ENCODE measurements at places on chromosomes 11 and 22.

GRCh38 chr11:86620891-86621521 lies 51.4 kb downstream of the ME3 start:
- no peak for DNase-seq

GRCh38 chr11:130426837-130427341 lies 1.5 kb downstream of the ADAMTS8 start:
- DNase-seq, result no peak

DNA sequence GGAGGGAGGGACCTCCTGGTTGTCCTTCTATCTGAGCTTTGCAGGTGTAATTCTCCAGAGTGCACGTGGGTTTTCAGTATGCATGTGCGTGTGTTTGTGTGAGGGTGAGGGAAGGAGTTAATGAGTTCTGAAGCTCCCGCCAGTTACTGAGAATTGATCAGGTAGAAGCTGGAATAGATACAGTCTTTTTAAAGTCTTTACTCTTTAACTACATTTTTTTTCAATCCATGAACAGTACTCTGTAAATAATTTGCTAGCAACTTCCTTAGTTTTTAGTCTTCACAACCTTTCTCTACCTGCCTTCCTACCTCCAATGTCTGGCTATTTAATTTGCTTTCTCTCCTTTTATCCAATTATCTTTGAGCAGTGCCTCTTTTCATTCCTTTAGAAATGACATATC lies 25.5 kb downstream of the ARHGAP42 start:
- DNase-seq, result no peak

GRCh38 chr11:12114193-12115033 lies 4.0 kb downstream of the MICAL2 start:
- DNase-seq, result peak; percentile 91

Measured in lung microvascular endothelial cell (primary cell).